Natural killer cell treated with Interleukin-12 subunit alpha and Interleukin-12 subunit beta and Interleukin-15 and Interleukin-18, amount 100 ng/mL, for 72 hours (primary cell): ENCODE measurements at places on chromosomes 12 and 14. TPM values are rescaled to one million over a fixed set of nuclear protein-coding genes. Genes with fewer than 3 reads are reported as not detected.
A peak's percentile ranks its signal among the peaks of the same experiment; 100 is the strongest.

- DNase-seq, result no peak
These were observed 602.8 kb downstream of the ALG10 start for GRCh38 chr12:34625116-34625515.

DNA sequence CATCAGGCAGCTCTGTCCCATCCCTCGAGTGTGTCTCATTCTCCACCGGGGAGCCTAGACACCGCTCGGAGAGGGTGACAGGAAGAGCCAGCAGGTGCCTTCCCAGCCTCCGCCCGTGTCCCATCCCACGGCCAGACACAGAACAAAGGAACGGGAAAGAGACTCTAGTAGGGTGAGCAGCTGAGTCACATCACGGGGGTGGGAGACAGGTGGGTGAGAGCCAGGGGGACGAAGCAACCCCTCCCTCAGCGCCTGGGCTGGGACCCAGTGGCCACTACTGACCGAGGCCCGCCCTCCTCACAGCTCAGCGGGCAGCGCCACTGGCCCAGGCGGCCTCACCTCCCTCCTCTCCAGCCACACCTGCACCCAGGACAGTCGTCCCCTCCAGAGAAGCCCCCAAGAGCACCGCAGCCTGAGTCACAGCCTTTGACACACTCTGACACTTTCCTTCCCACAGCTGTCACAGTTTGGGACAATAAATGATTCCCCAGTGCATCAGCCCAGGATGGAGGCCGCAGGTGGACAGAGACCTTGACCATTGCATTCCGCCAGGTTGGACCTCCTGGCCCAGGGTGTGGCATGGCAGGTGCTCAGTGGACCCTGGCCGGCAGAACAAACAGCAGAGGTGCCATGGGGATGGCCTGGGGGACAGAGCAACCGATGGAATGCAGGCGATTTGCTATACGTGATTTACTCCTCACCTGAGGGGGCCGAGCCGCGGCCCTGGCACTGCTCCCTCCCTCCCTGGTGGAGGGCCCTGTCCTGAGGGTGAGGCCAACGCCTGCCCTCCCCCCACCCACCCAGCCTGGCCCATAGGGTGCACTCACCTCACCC lies 45.4 kb upstream of the GALNT9 start:
- no peak for DNase-seq

- DNase-seq, result no peak
These were observed 31.1 kb upstream of the MON2 start for GRCh38 chr12:62435303-62436163.

GRCh38 chr12:20220339-20220738 lies 148.0 kb upstream of the PDE3A start:
- no peak for DNase-seq

DNA sequence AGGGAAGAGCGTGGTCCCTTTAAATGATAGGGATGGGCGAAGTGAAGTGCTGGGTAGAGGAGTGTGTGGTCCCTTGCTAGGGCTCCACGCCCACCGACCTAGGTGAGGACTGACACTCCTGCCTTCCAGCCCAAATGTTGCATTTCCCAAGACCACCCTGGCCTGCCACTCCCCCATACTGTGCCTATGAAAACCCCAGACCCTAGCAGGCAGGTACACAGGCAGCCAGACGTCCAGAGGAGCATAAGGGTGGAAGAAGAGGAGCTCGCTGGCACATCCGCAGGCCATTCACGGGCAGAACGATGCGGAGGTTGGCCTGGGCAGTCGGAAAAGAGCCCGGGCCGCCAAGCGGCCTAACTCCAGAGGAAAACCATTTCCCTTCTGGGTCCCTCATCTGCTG lies 817 bp upstream of the IPO8 start:
- DNase-seq, result no peak

GRCh38 chr14:106013879-106014376 lies 487.5 kb downstream of the TMEM121 start:
- DNase-seq, result no peak

DNA sequence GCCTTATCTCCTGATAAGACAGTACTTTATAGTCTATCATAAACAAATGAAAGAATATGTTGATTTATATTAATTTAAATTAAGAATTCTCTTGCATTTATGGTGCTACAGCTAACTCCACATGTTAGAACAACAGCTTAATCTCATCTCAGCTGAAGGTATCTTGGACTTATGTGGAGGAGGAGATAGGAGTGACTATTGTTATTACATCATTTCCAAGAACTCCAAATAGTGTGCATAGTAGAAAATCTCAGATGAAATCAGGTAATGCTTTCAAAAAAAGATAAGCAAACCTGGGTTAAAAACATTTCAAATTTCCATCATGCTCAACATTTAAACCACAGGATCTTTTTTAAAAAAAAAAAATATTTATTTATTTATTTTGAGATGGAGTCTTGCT lies 31.3 kb upstream of the ISM2 start:
- DNase-seq, result no peak

GRCh38 chr12:109727039-109727723 lies 13.6 kb downstream of the FAM222A start:
- DNase-seq, result no peak

- no peak for DNase-seq
These were observed 71.7 kb downstream of the CCDC92 start for GRCh38 chr12:123900871-123901376.

GRCh38 chr14:21626491-21627230 lies 8.1 kb downstream of the OR10G2 start:
- DNase-seq, result no peak

DNA sequence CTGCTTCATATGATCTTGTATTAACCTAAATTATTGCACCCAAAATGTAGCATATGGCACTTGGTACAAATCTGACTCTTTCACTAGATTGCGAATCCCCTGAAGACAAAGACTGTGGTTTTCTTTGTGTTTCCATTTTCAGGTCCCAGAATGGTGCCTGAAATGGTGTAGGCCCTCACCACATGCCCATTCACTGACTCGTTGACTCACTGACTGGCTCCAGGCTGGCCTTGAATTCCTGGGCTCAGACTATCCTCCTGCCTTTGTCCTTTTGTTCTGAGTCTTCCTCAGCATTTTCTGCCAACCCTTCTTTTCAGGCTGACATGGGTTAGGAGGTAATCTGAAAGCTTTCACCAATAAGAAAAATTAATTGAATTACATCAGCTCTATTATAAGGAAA lies 368.7 kb upstream of the GARIN6 start:
- no peak for DNase-seq

DNA sequence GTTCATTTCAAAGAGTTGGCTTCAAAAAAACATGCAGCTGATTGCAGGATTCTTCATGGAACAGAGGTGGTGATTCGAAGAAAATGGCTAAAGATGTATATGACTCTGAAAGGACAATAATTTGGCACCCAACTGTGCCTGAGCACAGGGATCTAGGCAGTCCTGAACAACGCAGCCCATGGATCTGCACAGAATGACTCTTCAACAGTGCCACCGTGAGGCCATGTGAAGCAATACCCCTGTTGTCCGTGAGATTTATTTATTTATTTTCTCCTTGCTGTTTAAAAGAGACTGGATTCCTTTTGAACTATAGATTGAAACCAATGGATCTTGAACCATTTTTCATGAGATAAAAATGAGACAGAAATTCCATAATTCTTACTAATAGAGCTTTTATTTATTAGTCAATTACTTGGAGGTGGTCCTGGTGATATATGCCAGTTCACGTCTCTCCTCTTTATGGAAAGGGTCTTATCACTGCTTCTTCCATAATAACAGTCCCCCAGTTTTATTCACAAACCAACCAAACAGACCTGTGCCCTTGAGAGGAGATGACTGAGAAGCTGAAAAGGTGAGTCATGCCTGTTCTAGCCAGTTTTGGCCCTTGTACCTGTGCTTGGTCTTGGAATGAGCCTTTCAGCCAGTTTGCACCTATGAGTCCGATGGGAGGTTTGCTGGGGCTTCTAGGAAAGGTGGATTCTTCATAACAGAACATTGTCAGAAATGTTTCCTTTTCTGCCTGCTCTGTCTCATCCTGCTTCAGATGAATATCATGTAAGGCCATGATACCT lies 1598.3 kb downstream of the AACS start:
- DNase-seq, result no peak

DNA sequence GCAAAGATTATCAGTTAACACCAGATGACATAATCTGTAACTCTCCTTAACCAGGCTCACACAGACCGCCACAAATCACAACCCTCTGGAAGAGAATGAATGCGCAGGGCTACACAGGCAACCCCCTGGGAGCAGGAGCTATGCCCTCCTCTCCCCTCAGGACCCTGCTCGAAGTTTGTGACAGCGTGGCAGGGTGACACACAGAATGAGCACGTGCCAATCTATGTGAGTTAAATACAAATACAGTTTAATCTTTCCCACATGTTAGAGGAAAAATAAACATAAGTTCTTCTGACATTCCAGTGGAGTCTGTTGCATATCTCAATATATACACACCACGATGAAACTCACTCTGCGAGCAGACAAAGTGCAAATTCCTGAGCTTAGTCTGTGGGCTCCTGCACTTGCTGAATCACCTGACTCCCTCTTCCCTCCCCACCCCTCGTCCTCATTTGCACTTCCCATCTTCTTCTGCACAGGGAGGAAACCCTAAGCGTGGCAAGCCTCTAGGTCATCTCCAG lies 37.6 kb downstream of the BCAT1 start:
- no peak for DNase-seq

GRCh38 chr14:74737753-74738325 lies 24.9 kb downstream of the FCF1 start:
- no peak for DNase-seq

DNA sequence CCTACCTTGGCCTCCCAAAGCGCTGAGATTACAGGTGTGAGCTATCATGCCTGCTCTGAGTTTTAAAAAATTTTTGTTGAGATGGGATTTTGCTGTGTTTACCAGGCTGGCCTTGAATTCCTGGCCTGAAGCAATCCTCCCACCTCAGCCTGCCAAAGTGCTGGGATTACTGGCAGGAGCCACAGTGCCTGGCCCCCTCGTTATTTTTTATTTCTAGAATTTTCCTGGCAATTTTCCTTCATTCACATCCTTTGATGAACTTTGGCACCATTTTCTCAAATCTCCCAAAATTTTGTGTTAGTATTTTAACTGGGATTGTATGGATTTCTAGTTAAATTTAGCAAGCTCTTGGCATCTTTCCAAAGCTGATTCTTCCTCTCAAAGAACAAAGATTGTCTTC lies 24.6 kb upstream of the SCARB1 start:
- DNase-seq, result no peak

GRCh38 chr12:72876092-72876491 lies 603.9 kb downstream of the TRHDE start:
- no peak for DNase-seq

DNA sequence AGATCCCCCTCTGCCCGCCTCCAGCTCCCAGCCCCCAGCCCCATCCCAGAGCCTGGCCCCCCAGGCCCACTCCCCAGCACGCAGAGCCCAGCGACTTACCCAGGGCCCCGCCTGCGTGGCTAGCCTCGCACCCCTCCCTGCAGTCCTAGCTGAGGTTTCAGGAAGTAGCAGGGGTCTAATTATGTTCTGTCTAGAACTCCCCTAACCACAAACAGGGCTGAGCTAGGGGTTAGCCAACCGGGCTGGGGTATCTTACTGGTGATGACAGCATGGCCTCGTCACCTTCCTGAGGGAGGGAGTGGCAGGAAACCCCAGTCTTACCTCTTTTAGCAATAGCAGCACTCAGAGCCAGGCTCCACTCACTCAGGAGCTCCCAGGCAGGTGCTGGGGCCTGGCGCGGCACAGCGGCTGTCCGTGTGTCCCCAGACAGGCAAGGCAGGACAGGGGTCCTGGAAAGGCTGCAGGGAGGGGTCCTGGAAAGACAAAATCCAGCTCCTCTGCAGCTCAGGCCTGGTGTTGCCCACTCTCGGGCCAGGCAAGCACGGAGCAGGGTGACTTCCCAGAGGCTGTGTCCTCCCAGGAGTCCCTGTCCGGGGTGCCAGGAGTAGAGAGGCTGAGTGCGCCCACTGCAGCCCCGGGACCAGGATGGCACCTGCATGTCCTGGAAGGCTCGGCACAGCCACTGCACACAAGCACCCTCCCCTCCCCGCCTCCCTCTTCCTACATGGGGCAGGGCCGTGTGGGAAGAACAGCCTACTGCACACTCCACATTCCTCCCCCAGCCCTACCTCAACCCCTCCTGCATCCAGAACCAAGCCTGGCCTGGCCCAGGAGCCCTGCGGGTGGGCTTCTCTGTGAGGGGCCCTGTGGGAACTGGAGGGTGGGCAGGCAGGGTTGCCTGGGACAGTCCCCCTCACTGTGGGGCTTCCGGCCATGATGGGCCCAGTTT lies at the start of gene GPR132:
TSS of gene GPR132 (minus strand) at position 151 of the 949 bp plus-strand sequence. CDS start 10,010 bp downstream, outside the sequence.
- peak; percentile 95 for DNase-seq

DNA sequence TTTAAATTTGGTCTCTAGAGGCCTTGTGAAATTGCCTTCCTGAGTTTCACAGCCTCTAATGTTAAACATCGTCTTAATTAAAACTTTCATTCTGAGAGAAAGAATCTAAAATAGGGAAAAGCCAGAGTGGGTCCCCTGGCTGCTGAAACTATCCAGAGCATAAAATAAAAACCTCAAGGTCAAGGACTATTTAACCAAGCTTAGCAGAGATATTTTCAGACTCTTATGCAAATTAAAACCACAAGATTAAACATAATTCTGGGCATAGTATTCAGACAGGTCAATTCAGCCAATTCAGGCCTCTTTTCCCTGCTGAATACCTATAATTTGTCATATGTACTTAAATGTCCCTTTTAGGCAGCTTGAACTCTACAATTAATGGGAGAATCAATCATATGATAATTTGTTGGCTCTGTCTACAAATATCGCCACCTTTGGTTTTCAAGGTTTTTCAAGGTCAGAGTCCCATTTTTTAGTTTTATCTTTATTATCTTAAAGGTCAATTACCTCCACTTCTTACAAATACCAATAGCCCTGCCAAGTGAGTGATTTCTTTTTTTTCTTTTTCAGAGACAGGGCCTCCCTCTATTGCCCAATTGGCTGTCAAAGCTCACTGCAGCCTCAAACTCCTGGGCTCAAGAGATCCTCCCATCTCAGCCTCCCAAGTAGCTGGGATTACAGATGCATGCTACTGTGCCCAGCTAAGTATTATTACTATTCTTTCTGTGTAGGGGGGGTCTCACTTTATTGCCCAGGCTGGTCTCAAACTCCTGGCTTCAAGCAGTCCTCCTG lies 257.1 kb downstream of the PHLDA1 start:
- no peak for DNase-seq

GRCh38 chr12:117590386-117590785 lies 229.0 kb upstream of the NOS1 start:
- no peak for DNase-seq

- no peak for DNase-seq
These were observed 188.6 kb downstream of the SLC6A15 start for GRCh38 chr12:84723988-84724387.

GRCh38 chr14:77883131-77883846 lies 83.4 kb downstream of the ADCK1 start:
- DNase-seq, result no peak

DNA sequence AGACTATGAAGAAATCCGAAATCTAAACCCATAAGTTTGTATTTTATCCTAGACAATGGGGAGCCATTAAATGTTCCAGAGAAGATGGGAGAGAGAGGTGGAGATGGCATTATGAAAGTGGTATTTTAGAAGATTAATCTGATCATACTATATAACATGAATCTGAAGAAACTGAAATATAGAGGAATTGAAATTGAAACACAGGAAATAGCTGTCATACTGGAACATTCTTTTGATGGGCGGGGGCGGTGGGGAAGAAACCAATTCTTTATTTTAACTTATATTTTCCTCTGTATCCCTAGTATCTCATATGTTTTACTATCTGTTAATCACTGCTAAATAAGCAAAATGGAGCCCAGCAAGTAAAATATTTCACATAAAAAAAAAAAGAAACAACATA lies 27.0 kb upstream of the FOXN3 start:
- no peak for DNase-seq

GRCh38 chr12:63826006-63826585 lies 18.4 kb upstream of the SRGAP1 start:
- DNase-seq, result no peak

SLC5A8 gene
- not detected for total RNA-seq

SDR9C7 gene
- not detected for total RNA-seq

RAB15 gene
- 2.1 TPM for total RNA-seq

PFKM gene
- total RNA-seq, result 49.5 TPM

ADAM21 gene
- total RNA-seq, result 0.10 TPM

KRT5 gene
- not detected for total RNA-seq
